ENCODE measurements at places on chromosomes 7 and 10.

GRCh38 chr7:151110941-151111645 lies 24.8 kb downstream of the AGAP3 start:
- DNase-seq: peak; percentile 24

DNA sequence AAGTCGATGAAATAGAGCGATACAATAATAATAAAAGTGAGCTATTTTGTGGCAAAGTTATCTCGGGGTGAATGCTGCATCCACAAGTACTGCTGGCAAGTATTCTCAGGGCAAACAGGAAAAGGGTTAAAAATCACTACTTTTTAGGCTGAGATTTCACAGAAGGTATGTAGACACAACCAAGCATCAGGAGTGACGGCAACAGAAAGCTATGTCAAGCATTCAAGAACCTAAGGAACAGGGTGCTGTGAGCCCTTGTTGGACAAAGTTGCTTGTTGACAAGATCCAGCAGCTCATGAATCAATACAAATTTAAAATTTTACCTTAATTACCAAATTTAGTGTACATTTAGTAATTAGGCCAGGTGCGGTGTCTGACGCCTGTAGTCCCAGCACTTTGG lies 41.2 kb upstream of the C1QL3 start:
- DNase-seq: no peak

GRCh38 chr10:73837072-73837471 lies 25.7 kb upstream of the NDST2 start:
- no peak for DNase-seq

- DNase-seq: peak; percentile 15
Measured at GRCh38 chr7:149559711-149560110, 62.1 kb upstream of the ZNF746 start.

GRCh38 chr7:96833676-96834453 lies 124.2 kb upstream of the SEM1 start:
- no peak for DNase-seq

GRCh38 chr10:9198611-9199010 lies 1144.1 kb downstream of the GATA3 start:
- no peak for DNase-seq

- DNase-seq: no peak
Measured at GRCh38 chr7:95264363-95264891, 59.9 kb downstream of the PON1 start.

DNA sequence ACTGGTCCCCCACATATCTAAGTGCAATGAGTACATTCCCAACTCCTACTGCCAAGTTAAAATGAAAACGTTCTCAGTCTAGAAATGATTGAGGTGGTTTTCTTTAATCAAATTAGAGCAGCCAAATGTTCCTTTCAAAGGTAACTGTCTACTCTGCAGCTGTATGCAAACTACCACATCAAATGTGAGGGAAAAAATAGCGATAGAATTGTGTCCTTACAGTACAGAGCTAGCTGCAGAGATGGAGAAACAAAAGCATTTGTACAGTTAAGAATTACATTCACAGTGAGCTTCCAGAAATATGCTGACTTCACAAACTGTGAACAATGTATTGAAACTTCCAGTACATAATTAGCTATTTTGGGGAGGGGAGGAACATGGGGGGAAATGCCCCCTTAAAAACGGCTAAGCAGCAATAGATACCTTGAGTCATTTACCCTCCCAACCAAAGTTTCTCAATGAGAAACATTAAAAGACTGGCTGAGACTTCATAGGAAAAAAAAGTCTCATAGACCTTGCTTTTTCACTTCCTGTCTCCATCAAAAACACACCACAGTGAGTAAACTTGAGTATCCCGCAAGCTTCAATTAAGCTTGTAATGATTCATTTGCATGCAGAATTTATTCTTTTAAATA lies 22.9 kb downstream of the CDK6 start:
- DNase-seq: no peak

GRCh38 chr10:17386616-17387075 lies 67.7 kb downstream of the ST8SIA6 start:
- DNase-seq: no peak

DNA sequence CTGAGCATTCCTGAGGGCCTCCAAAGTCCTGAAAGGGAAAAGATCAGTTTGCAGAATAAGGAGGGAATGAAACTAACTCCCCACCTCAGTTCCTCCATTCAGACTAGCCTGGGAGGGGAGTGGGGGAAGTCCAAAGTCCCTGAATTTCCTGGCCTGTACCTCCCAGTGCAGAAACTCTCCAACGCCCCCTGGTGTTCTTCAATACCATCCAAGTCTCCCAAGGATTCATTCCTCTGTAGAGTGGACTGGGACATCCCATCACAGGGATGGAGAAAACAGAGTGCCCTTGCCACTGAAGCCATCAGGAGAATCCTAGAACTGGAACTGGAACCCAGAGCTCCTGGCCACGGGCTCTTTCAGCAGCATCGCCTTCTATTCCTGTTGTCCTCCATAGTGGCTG lies 1.6 kb upstream of the COL13A1 start:
- peak; percentile 13 for DNase-seq

GRCh38 chr7:18444826-18445225 lies 50.7 kb upstream of the HDAC9 start:
- DNase-seq: no peak

- no peak for DNase-seq
Measured at GRCh38 chr10:6228647-6229046, 25.9 kb downstream of the PFKFB3 start.

GRCh38 chr10:84101042-84101441 lies 38.3 kb upstream of the GHITM start:
- DNase-seq: no peak

GRCh38 chr10:12512332-12513002 lies 163.1 kb downstream of the CAMK1D start:
- no peak for DNase-seq

DNA sequence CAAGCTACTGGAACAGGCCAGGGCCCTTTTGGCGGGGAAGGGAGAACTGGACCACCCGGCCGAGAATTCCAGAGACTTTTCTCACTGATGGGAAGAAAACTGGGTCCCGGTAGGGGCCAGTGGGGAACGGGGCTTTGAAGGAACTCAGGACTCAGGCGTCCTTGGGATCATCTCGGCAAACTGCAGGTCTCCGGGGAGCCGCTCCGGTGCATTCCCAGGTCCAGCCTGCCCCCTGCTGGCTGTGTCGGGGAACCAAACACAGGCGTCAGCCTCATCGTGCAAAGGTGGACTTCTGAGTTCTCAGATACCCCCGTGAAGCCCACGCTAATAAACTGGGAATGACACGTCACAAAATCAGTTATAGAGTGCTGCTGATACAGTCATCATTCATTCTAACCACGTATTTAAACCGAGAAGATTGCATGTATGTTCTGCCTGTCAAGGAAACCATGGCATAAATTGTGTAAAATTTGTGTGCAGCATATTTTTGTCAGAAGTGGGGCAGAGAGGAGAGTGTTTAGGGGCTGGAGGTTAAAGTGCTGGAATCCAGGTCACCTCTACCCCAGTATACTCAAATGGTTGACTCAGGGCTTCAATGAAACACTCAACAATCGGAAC lies 76.1 kb upstream of the CPXM2 start:
- peak; percentile 56 for DNase-seq

DNA sequence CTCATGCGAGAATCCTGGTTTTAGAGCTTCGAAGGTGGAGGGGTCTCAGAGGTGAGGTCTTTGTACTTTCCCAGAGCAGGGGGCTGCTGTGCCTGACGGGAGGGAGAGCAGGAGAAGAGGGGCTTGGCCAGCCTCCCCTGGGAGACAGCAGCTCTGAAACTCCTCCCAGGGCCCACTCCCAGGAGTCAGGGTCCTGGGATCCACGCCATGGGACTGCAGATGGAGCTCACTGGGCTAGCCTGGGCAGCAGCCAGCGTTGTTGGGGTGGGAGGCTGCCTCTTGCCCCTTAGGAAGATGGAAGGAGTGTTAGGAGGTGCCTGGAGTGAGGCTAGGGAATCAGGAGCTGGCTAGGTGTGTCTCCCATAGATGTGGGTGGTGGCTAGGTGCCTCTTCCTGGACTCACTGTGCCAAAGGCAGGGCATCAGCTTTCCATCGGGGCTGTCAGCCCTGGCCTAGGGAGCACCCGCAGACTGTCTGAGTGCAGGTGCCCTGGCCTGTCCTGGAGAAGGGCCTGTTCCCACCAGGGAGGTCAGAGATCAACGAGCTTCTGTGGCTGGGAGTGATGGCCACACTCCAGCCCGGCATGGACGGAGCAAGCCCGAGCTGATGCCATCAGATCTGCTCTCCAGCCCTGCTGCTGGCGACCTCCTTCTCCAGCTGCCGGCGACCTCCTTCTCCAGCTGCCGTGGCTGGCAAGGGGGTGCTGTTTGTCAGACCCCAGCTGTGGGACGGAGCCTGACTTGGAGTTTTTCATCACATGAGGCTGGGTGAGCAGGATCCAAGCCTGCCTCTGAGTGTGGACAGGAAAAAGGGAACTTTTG lies 111.3 kb downstream of the PTPN20 start:
- no peak for DNase-seq

DNA sequence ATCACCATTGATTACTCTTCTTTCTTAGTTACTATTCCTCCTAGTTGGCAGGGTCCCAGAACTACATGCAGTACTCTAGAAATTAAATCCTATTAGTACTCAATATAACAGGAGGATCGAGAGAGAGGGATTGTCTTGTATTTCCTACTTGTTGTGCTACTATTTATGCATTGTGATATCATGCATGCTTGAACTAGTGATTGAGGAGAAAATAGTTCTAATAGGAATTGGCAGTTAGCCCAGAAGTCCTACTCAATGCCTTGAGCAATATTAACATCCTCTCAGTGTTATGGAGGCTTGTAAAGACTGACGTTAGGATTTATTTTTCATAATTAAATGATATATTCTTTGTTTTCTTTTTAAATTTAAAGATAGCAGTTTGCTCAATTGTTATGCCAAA lies 67.4 kb downstream of the FOXP2 start:
- DNase-seq: peak; percentile 21

DNA sequence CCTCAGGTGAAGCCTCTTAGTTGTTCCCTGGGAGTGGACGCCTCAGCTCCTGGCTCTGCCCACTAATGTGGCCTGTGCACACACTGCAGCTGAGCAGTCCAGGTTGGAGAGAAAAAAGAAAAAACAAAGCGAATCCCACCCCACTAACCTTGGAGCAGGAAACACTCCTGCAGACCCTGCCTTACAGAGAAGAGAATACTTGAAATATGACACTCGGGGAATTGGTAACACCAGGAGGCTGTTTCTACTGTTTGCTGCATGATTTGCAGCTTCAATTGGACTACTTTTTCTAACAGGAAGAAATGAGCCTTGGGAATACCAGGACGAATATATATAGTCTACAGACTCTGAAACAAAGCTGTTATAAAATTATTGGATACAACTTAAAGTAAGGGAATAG lies 22.2 kb downstream of the CDHR3 start:
- DNase-seq: no peak

- DNase-seq: peak; percentile 62
Measured at GRCh38 chr7:27151931-27152815, at the start of gene HOXA3. TSS of gene HOXA3 (minus strand) at chr7:27152583. CDS start at chr7:27110640, 41,943 bp downstream.

DNA sequence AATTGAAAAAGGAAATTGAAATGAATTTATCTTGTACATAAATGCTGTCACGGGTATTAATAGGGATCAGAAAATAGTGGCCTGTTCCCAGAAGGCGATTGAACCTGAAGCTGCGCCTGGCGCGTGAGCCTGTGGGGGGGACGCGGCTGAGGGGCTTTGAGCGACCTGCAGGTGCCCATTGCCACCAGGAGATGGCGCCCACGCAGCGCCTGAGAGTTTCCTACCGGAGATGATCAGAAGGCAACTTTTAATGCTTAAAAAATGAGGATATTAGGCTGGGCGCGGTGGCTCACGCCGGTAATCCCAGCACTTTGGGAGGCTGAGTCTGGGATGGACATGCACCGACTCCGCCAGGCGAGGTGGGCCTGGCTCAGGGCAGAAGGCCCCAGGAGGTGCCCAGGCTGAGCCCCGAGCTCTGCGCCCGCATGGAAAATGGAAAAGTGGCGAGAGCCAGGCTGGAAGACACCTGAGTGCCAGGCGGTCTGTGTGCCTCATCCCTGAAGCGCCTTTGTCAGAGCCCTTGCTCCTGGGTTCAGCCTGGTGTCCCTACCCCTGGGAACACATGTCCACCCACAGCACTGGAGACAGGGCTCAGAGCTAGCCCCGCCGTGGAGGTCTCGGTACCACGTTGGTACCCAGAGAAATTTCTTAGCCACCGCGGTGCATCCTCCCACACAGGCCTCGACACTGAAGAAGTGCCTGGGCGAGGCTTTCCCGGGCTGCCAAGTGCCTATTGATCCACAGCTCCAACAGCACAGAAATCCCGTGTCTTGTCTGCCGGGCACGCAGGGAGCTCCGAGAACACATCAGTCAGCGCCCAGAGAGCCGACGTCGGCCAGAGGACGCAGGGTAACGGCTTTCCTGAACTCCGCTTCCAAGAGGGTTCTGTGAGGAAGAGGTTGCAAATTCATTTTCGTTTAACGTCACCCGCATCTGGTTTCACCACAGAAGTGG lies 117.4 kb downstream of the INPP5A start:
- peak; percentile 33 for DNase-seq

GRCh38 chr10:112721080-112721698 lies 228.9 kb upstream of the TCF7L2 start:
- no peak for DNase-seq

DNA sequence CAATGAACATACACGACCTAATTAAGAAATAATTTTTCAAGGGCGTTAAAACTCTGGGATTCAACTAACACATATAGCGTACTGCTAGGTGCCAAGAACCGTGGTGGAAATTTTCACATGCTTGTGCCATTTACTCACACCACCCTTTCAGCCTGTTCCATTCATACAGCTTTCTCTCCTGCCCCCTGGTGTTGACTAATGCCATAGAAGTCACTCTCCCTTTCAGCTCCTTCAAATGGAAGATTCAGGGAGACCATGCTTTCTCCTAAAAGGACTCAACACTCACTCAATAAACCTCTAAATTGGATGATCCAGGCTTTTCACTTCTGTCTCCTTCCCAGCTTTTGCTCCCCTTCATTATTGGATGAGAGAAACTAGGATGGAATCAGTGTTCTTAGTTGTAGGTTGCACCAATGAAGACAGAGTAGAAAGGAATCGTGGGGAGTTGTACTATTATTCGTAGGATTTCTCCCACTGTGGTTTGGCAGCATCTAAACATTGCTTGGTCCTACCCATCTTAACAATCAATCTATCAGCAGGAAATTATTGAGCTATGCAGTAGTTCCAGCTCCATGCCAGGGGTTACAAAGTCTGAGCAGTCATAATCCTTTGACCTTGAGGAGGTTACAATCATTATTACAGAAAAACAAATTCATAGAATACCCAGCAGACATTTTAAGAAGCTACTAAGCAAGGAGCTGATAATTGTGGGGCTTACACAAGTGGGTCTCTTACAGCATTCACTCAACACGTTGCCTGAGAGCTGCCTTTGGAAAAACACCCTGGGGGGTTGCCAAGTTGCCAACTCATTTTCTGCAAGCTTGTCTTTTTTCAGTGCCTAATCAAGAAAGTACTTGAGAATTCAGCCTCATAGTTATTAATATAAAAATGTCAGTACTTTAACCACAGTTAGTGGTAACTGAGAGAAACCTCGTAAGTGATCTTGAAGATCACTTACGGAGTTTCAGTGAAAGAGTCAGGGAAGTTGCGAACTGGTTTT lies 2.8 kb upstream of the PPP1R3C start:
- DNase-seq: peak; percentile 83

DNA sequence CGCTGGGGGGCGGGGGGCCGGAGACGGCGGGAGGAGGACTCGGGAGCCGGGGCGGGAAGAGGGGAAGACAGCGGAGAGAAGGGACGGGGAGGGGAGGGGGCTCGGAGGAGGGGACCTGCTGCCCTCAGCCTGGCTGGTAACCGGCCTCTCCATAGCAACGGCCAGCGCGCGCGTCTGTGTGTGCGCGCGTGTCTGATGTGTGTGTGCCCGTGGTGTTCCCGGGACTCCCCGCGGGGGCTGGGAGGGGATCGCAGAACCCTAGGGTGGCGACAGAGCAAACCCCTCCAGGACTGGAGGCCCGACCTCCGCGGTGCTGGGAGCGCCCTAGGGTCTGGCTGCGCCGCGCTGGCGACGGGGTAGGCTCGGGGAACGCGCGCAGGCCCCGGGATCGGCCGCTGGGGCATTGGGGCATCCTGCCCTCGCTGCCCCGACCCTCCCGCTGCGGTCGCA lies 356.3 kb downstream of the DNAJB6 start:
- no peak for DNase-seq

Data from skin of body (tissue), 3 donors.